ENCODE measurements at places on chromosomes 16 and 17. TPM values are rescaled to one million over a fixed set of nuclear protein-coding genes. Genes with fewer than 3 reads are reported as not detected.

Gene HOXB2
- 37.7 TPM for total RNA-seq

Gene CSH2
- total RNA-seq: not detected

Gene TEKT5
- 0.23 TPM for total RNA-seq

Gene EVPL
- total RNA-seq: 0.19 TPM

Gene VPS25
- total RNA-seq: 71.6 TPM

Gene TPSG1
- total RNA-seq: not detected
